ENCODE measurements at places on chromosomes 4 and X.

GRCh38 chr4:37393321-37393720 lies 148.8 kb downstream of the NWD2 start:
- no peak for DNase-seq

- DNase-seq, result no peak
Observed at GRCh38 chr4:78205591-78205990, 148.5 kb downstream of the FRAS1 start.

- no peak for DNase-seq
Observed at GRCh38 chr4:105192910-105193309, 46.2 kb downstream of the TET2 start.

DNA sequence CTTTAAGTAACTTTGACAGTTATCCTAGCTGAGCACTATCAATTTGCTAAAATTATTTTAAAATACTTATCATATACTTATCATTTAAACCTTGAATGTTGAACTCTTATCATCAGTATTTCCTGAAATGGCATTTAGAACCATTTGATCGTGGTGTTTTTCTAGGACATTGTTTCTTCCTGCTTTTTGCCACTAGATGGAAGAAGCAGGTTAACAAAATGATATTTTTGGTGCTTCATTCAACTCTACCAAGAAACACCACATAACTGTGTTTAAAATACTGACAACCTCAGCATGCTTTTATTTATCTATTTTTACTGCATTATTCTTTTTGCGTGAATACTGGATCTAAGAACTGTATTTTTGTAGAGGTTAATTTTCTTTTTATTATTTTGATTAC lies 44.6 kb downstream of the C4orf33 start:
- DNase-seq, result no peak

GRCh38 chrX:110222497-110223257 lies 95.2 kb downstream of the AMMECR1 start:
- DNase-seq, result no peak

DNA sequence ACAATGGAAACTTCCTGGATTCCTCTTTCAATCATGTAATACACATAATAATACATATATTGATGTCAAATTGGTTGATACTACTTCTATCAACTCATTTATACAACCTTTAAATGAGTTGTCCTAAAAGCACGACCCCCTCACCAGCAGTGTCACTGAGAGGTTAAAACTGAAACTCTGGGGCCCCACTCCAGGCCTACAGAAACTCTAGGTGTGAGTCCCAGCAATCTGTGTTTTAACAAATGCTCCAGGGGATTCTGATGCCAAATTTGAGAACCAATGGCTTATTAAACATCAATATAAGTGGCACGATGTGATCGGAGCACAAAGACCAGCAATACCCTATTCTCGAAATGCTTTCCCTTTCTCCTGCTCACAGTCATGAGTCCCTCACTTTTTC lies 47.9 kb downstream of the ATP8A1 start:
- no peak for DNase-seq

- no peak for DNase-seq
Observed at GRCh38 chr4:24850674-24851073, 55.3 kb downstream of the SOD3 start.

- DNase-seq, result no peak
Observed at GRCh38 chrX:54423161-54423888, 16.9 kb upstream of the TSR2 start.

GRCh38 chrX:11113731-11114130 lies 2.6 kb downstream of the HCCS start:
- no peak for DNase-seq

GRCh38 chr4:133186845-133187244 lies 37.8 kb downstream of the PCDH10 start:
- DNase-seq, result no peak

GRCh38 chr4:88070031-88070430 lies 62.6 kb downstream of the PKD2 start:
- no peak for DNase-seq

GRCh38 chr4:100838286-100838685 lies 320.5 kb upstream of the EMCN start:
- DNase-seq, result no peak

- DNase-seq, result no peak
Observed at GRCh38 chr4:186067757-186068385, 1.1 kb upstream of the TLR3 start.

GRCh38 chr4:63232058-63232457 lies 1177.2 kb downstream of the TECRL start:
- DNase-seq, result no peak

GRCh38 chr4:15691346-15692135 lies 9.9 kb downstream of the FAM200B start:
- no peak for DNase-seq

- DNase-seq, result no peak
Observed at GRCh38 chrX:106751407-106751806, 24.9 kb downstream of the RNF128 start.

- no peak for DNase-seq
Observed at GRCh38 chrX:35890699-35891098, 28.8 kb upstream of the CFAP47 start.

Data from stimulated activated CD4-positive, alpha-beta T cell treated with anti-CD3 and anti-CD28 coated beads, Interleukin-1b, Interleukin-23, amount 100 ng/mL, for 1 hour (primary cell).